CD4-positive, alpha-beta T cell treated with Interleukin-15 for 4 hours (primary cell): ENCODE measurements at places on chromosomes 1 and 21.

- no peak for DNase-seq
Observed at GRCh38 chr21:39483917-39484316, 32.1 kb downstream of the SH3BGR start.

GRCh38 chr1:228814176-228814575, 78.9 kb downstream of the RHOU start:
- no peak for DNase-seq

DNA sequence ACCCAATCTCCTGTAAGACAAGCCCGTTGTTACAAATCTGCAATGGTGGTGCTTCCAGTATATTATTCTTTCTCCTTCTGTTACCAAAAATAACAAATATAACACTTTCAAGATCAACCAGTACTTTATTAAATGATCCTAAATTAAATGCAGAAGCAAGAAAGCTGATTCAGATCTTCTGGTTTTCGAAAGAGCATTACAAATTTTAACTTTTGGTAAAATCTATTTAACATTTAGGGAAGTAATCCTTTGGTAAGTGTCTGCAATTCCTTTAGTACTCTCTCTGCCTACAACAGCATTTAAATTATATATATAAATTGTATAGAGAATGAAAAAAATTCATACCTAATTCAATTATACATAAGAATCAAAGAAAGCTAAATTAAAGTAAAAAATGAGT, 198.6 kb upstream of the HMCN1 start:
- DNase-seq: no peak

GRCh38 chr1:115429241-115429640, 91.2 kb upstream of the NGF start:
- no peak for DNase-seq

- no peak for DNase-seq
Observed at GRCh38 chr1:18256282-18257235, 149.0 kb downstream of the IGSF21 start.

- no peak for DNase-seq
Observed at GRCh38 chr1:214193691-214194090, 87.3 kb upstream of the SMYD2 start.

GRCh38 chr1:87179851-87180519, 148.7 kb upstream of the LMO4 start:
- no peak for DNase-seq

DNA sequence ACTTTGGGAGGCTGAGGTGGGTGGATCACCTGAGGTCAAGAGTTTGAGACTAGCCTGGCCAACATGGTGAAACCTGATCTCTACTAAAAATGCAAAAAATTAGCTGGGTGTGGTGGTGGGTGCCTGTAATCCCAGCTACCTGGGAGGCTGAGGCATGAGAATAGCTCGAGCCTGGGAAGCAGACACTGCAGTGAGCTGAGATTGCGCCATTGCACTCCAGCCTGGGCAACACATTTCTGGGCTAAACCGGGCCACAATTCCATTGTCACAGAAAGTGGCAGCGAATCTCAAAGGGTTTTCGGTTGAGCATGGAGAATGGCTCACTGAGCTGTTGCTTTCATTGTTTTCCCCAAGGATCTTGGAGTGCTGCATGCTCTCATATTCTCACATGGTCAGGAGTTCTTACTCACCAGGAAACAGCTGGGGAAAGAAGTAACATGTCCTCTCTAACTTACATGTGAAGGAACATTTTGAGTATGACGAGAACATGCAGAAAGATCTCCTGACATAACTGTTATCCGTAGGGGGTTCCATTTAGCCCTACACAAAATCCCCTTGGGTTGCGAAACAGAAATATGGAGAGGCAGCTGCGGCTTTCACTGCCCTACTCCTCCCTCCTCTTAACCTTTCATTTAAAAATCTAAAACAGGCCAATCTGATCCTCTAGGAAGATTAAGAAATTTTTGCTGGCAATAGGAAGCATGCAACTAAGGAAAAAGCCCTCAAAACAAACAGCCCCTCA, 341.1 kb downstream of the PCP4 start:
- no peak for DNase-seq

- DNase-seq: no peak
Observed at GRCh38 chr1:26945728-26946127, 14.5 kb downstream of the KDF1 start.

GRCh38 chr1:12678350-12678749, 34.5 kb downstream of the AADACL4 start:
- DNase-seq: no peak

- DNase-seq: no peak
Observed at GRCh38 chr1:26693599-26694572, 1.9 kb upstream of the ARID1A start.

GRCh38 chr1:222045236-222045635, 303.3 kb upstream of the DUSP10 start:
- no peak for DNase-seq

- DNase-seq: no peak
Observed at GRCh38 chr1:75731881-75732280, 7.4 kb downstream of the ACADM start.

DNA sequence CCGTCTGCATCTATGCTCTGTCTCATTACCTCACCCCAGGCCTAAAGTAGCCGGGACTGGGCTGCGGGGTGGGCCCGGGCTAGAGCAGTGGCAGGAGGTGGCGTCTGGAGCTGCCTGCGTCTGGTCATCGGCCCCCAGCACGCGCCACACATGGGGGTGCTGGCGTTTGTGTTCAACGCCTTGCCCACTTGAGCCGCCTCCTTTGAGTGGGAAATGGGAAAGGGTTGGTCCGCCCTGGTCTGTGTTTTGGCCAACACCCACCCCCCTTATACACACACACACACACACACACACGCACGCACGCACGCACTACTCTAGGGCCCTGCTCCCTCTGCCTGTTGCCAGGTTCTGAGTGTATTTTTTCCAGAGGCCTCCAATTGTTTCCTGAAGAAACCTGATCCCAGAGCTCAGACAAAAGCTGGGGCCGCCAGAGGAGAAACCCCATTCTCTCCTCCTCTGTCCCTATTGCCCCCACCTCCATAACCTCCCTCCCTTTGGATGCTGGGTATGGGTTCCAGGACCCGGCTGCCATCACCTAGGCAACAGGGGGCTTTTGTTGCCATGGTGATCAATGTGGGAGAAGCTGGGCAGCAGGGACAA, 10.1 kb downstream of the VANGL2 start:
- DNase-seq: no peak

GRCh38 chr21:20013851-20014250, 984.4 kb upstream of the NCAM2 start:
- DNase-seq: no peak

GRCh38 chr1:168583571-168583970, 7.2 kb downstream of the XCL1 start:
- no peak for DNase-seq

DNA sequence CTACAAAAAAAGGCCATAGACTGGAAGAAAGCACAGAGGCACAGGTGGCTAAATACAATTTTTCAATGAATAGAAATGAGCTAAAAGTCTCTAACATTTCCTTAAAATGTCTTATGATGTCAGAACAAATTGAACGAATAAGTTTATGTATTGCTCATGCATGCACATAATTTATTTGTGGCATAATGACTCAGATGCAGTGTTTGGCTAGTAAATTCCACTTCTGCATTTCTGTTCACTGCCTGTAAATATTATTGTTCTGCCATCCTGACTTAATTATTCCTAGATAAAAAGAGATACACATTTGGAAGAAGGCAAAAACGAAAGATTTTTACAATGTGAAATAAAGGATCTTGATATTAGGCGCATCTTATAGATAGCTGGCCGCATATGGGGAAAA, 26.6 kb upstream of the EXO1 start:
- DNase-seq: no peak

GRCh38 chr1:209862391-209863356, 34.9 kb downstream of the UTP25 start:
- DNase-seq: no peak

- DNase-seq: no peak
Observed at GRCh38 chr1:232209357-232209756, 420.6 kb downstream of the SIPA1L2 start.

DNA sequence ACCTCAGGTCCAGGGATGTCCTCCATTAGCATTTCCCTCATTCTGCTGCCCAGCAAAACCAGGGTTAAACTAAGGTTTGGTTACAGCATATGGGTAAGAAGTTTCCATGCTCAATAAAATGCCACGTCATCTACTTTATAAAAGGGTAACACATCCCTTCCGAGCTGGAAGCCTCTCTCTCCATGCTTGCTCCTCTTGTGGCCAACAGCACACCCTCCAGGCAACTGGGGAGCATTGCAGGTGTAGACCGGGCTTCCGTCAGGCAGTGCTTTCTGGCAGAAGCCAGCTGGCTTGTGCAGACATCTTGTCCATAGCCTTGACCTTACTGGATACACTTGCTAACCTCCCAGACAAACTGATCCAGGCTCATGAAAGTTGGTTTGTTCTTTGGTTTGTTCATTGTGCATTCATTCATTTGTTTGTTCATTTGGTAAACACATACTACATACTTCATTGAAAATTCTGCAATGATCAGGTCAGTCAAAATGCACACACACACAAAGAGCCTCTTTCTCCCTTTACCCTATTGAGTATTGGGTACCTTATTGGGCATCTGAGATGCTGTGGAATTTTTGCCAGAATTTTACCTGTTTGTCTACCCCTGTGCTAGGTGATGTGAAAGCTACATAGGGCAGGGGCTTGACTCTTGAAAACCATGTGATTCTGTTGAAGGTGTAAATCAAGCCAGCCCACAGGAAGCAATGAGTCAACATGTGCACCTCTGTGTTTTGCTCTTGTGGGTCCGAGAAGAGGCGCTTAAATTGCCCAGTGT, 422.8 kb downstream of the CAMTA1 start:
- DNase-seq: no peak

GRCh38 chr1:219553934-219554502, 58.9 kb downstream of the ZC3H11B start:
- DNase-seq: no peak

DNA sequence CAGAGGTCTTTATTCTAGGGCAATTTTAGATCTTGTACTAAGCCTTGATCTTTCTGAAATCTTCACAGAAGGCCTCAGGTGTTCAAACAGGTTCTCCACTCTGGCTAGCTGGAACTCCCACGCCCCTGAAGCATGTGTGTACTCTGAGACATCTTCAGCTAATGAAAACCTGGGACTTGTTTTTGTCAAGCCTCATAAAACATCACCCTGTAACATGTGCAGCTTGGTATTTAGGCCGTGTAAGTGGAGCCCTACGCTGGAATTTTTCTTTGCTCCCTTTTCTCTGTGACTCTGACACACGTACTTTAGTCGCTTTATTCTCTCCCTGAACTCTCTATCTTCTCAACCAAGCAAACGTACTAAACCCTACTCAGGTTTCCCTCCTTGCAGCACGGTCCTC, 701.9 kb upstream of the ZP4 start:
- no peak for DNase-seq

- DNase-seq: no peak
Observed at GRCh38 chr1:79819140-79819539, 812.6 kb upstream of the ADGRL4 start.

- DNase-seq: peak; percentile 35
Observed at GRCh38 chr1:153277852-153278251, 18.4 kb downstream of the LORICRIN start.

DNA sequence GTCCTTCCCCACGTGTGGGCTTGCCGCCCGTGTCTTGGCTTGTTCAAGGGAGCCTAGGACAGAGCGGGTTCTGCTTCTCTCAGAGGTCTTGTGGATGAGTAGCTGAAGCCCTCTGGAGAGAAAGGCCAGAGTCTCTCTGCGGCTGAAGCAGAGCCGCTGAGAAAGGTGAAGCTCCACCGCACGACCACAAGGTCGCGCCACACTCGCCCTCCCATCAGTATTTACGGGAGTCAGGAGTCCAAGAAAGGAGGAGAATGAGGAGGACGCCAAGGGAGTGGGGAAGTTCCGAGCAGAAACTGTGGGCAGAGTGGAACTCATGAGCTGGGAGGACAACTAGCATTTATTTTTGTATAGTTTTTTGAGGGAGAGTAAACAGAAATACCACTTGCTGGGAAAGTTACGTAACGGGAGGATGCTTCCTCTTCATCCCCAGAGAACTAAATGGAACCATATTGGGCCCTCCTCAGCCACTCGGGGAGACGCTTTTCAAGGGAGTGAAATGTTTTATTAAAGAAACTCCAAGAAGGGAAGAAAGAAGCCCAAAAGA, 51.6 kb upstream of the HAO2 start:
- no peak for DNase-seq

- DNase-seq: peak; percentile 41
Observed at GRCh38 chr1:84090447-84091245, 53.4 kb upstream of the PRKACB start.

DNA sequence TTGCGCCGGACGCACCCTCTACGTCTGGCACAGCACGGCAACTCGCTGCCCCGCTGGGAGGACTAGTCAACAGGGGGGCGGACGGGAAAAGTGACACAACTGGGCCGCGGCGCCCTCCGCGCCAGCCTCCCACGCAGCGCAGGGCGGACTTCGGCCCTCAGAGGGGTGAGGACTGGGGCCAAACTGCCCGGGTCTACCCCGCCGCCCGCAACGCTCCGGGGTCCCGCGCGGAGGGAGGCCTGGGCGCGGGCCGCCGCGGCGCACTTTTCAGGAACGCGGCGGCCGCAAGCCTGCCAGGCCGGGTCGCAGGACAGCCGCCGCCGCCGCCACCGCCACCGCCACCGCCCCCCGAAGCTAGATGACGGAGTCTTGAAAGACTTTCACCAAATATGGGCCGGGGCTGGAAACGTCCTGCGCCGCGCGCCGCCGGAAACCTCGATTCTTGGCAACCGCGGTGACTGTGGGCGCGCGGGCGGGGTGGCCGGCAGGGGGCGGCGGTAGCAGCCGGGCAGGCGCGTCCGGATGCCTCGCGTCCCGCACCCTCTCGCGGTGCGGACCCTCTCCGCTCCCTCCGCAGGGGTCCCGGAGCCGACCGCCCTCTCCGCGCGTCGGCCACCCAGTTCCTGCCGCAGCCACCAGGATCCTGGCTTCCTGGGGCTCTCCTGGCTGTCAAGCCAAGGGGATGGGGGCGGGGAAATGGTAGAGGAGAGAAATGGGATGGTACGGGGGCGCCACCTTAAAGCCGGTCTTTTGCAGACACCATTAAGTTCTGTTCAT, 3.7 kb upstream of the CCN1 start:
- DNase-seq: no peak

DNA sequence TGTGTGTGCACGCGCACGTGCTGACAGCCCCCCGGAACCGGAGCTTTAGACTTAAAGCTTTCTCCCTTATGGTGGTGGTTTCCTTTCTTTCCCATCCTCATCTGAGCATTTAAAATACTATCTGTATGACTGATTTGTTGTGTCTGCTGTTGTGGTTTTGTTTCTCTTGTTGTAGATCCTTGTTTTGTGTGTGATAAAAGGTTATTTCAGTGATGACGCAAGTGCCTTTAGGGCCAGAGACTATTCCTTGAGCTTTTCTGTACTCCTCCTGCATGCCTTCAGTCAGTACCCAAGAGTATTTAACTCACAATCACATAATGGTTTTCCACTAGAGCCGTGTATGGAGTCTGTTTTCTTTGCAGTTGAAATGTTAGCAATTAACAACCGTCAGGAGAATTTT, 45.4 kb downstream of the LCA5L start:
- no peak for DNase-seq

- no peak for DNase-seq
Observed at GRCh38 chr1:75127916-75128717, 6.1 kb upstream of the LHX8 start.

- peak; percentile 71 for DNase-seq
Observed at GRCh38 chr1:53393325-53393792, 65.5 kb upstream of the LRP8 start.
